Stimulated activated CD4-positive, alpha-beta T cell treated with anti-CD3 and anti-CD28 coated beads, TNF-alpha, amount 100 ng/mL, for 48 hours (primary cell): ENCODE measurements at places on chromosomes 12 and 14.

DNA sequence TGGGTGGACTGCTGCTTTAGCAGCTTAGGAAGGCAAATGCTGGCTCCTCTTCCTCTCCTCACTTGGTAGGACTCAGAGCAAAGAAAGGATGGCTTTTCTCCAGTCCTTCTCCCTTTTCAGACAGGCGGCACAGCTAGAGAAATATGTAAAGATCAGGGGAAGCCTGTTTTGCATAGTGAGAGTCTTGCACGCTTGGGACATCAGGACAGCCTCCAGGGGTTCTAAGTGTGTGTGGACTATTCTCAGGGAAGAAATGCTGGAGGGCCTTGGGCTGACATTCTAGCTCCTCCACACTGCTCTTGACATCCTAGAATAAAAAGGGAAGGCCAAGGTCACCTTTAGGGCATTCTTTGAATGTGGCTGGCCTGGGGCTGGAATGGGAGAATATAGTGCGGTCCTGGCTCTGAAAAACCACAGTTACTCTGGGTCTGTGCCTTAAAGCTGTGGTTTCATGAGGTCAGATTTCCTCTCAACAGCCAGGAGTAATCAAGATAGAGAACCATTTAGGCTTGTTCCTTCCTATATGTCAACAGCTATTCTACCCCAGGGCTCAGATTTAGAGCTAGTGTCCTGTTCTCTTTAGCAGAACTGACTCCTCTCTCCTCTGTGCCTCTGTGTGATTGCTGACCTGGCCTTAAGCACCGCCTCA is 24.3 kb downstream of the CMA1 start:
- DNase-seq: no peak

- no peak for DNase-seq
Observed at GRCh38 chr12:4068981-4069669, 195.9 kb upstream of the PARP11 start.

DNA sequence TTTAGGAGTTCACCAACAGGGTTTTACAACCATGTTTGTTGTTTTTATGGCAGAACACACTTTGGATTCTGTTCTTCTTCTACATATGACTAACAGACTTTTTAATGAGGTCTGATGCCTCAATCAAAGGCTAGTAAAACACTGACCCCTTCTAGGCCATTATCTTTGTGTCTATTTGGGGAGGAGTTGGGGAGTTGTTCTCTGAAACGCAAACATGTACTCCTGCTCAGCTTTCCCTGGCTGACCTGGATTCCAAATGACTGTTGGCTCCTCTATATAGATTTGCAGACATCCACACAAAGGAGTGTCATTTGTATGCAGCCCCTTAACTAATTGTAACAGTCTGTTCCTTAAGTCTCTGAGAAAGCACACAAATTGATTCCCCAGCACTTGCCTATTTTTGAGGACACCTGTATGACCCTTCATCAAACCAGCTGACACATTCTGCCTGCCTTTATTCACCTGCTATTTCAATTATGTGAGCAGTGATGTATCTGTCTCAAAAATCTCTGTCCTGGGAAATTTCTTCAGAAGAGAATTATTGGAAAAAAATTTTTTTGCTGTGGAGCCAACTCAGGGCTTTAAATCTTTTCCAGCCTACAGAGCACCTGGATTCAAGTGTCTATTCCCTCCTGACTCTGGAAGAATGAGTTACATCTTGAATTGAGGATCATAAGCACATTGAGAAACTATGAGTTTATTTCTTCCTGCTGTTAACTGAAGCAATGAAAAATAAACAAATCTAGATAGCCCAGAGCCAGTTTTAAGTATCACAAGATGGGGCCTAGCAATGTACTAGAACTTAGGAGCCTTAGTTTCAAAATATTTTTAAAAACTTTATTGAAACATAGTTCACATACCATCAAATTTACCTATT is 417.2 kb downstream of the RAD51B start:
- DNase-seq: no peak

GRCh38 chr14:89955022-89955744 is 544 bp upstream of the TDP1 start:
- DNase-seq: no peak

DNA sequence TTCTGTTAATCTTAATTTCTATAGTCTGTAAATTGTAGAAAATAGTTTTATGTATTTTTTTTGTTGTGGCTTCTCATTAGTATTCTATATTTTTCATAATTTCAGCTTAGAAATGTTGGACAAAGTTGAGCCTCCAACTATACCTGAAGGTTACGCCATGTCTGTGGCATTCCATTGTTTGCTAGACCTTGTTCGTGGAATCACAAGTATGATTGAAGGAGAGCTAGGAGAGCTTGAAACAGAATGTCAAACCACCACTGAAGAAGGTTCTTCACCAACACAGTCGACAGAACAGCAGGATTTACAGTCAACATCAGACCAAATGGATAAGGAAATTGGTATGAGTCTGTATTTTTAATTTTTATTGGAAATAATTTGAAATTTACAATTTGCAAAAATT is 65.7 kb downstream of the MON2 start:
- no peak for DNase-seq

- DNase-seq: no peak
Observed at GRCh38 chr14:99945732-99946651, 119.2 kb upstream of the EVL start.

- no peak for DNase-seq
Observed at GRCh38 chr12:77494296-77494695, 336.4 kb upstream of the NAV3 start.

GRCh38 chr12:56953314-56953713 is 4.1 kb downstream of the RDH16 start:
- DNase-seq: no peak

DNA sequence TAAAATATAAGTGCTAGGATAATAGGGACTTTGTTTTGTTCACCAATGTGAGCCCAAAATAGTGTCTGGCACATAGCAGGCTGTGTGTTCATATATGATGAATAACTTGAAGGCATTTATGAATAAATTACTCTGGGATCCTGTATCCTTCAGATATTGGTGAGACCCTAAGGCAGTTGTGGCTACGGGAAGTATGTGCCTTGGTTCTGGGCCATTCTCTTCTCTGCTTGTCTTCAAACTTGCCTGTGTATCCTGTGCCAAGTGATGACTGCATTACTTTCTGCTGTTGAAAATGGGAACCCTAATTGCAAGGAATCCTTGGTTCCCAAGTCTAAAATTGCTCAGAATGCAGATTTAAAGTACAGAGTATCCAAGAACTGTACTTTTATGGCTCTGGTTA is 67.6 kb upstream of the KTN1 start:
- no peak for DNase-seq

DNA sequence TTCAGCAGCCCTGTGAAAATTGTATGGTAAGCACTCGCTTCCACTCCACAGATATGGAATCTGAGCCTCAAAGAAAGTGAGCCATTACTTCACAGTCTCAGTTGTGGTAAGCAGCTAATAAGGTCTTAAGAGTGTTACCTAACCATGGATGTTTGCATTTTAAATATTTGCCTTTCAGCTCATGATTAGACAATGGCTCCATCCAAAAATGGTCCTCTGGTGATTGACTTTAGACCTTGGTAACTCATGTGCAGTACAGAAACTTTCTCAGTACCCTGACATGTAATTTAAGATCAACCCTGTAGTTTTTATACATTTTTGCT is 1.8 kb downstream of the A2M start:
- DNase-seq: no peak

DNA sequence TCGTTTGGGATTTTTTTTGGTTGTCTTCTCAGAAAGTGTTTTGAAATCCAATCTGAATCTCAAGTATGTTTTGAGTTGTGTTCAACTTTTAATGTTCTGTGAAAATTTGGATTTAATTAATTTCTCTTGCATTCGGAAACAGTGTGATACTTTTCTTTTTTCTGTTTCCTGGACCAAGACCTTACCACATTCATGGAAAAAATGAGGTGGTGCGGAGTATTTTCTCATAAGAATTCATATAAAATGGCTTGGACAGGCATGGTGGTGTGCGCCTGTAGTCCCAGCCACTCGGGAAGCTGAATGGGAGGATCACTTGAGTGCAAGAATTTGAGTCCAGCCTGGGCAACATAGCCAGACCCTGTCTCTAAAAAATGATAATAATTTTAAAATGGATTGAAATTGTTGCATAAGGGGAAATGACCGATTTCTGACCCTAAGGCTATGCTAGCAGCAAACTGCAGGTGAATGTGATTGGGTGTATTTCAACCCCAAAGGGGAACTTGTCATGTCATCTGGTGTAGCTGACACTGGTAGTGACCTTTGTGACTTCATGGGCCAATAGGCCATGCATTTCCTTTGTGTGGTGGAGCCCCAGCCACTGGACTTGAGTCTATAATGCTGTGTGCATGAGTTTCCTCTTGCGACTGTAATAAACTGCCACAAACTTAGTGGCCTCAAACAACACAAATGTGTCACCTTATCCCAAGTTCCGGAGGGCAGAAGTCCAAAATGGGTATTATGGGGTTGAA is 123.5 kb upstream of the RFLNA start:
- no peak for DNase-seq

DNA sequence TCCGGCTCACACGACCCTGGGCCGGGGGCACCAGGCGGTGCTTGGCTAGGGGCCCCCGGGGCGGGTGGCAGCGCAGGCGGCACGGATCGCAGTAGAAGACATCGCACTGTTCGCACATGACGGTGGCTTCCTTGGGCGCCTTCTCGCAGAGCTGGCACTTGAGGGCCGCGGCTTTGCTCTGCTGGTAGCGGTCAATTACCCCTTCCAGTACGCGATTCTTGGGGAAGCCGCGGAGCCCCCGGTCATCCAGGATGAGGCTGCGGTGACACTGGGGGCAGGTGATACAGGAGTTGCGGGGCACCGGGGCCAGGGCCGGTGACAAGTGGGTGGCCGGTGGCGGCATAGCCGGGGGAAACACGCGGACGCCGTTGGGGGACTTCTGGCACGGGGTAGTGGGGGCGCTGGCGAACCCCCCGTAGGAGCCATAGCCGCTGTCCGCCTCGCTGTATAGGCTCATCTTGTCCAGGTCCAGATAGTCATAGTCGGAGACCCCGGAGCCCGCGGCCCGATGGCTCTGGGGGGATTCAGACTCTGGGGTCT is 553 bp downstream of the TRIM9 start:
- DNase-seq: no peak

DNA sequence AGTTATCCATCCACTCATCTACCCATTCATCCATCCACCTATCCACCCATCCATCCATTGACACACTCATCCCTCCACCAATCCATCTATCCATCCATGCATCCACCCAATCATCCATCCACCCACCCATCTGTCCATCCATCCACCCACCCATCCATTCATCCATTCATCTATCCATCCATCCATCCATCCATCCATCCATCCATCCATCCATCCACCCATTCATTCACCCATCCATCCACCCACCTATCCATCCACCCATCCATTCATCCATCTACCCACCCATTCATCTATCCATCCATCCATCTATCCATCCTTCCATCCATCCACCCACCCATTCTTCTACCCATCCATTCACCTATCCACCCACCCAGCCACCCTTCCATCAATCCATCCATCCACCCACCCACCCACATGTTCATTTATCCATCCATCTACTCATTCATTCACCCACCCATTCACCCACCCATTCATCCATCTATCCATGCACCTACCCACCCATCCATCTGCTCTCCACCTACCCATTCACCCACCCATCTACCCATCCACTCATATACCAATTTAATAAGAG is 193.8 kb upstream of the ARID2 start:
- no peak for DNase-seq

GRCh38 chr12:1918884-1919236 is 408 bp upstream of the CACNA2D4 start:
- DNase-seq: no peak

DNA sequence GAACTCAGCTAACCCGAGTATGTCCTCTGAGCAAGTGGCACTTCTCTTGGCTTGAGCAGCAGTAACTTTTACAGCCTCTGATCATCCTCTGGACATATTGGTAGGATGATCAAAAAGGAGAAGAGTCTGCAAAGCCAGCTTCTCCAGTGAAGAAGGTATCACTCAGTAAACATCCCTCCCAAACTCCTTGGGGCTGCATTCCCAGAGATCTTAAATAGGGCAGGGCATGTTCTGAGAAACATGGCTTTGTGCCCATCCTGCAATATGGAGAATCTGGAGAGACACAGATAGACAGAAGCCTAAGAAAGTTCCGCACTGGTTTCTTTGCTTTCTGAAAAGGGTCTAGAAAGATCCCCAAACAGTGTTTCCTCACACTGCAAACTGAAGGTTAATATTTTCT is 65.4 kb downstream of the RBM19 start:
- no peak for DNase-seq

- DNase-seq: no peak
Observed at GRCh38 chr12:44428825-44429224, 447.3 kb downstream of the NELL2 start.

DNA sequence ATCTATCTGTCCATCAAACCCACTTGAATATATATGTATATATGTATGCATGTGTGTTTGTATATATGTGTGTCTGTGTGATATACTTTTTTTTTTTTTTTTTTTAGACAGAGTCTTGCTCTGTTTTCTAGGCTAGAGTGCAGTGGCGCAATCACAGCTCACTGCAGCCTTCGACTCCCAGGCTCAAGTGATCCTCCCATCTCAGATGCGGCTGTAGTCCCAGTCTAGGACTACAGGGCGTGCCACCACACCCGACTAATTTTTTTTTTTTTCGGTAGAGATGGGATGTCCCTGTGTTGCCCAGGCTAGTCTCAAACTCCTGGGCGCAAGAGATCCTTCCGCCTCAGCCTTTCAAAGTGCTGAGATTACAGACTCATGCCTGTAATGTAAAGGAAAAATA is 13.0 kb upstream of the APOBEC1 start:
- no peak for DNase-seq

- no peak for DNase-seq
Observed at GRCh38 chr12:29552994-29553748, 55.7 kb upstream of the OVCH1 start.

DNA sequence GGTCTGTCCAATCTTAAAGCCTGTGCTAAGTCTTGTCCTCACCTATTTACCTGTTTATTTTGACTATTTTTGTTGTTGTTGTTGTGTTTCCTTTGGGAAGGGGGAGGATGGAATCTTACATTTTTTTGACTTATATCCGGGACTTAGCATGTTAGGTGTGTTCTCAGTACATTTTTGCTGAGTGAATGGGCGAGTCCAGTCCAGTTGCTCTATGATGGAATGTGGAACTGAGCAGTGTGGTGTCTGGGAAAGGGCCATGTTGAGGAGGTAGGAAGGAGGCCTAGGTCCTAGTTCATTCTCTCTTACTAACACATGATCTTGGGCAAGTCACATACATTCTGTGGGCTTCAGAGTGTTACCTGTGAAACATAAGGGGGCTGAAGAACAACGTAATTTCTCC is 80.9 kb upstream of the SLC38A2 start:
- DNase-seq: no peak

GRCh38 chr14:76856769-76857168 is 30.6 kb downstream of the LRRC74A start:
- no peak for DNase-seq

- DNase-seq: no peak
Observed at GRCh38 chr14:100882026-100882967, 21.2 kb downstream of the RTL1 start.

DNA sequence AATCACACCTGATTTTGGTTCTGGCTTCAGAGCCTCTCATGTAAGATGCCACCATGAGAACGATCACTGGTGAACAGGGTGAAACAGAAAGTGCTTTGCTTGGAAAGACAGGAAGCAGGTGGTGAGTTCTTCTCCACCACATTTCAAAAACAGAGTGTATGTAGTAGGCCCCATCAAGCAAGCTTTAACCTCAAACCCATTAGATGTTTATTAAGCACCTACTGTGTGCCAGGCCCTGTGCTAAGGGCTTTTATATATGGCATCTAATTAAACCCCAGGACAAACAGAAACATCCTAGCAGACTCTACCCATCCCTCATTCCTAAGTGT is 47.8 kb upstream of the MED13L start:
- no peak for DNase-seq

GRCh38 chr14:52013984-52014600 is 24.7 kb downstream of the RTRAF start:
- no peak for DNase-seq
